GM04504 (cell line): ENCODE measurements at places on chromosomes 12 and 14.

DNA sequence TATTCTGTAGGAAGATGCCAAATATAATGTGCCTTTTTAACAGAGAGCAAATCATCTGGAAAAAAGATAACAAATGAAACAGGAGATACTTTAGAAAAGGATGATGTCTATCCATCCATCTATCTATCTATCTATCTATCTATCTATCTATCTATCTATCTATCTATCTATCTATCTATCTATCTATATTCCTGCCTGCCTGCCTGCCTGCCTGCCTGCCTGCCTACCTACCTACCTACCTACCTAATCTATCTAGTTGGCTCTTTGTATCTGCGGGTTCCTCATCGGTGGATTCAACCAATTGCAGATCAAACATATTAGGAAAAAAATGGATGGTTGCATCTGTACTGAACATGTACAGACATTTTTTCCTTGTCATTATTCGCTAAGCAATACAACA, 11.0 kb downstream of the PTPRB start:
- DNase-seq = no peak

DNA sequence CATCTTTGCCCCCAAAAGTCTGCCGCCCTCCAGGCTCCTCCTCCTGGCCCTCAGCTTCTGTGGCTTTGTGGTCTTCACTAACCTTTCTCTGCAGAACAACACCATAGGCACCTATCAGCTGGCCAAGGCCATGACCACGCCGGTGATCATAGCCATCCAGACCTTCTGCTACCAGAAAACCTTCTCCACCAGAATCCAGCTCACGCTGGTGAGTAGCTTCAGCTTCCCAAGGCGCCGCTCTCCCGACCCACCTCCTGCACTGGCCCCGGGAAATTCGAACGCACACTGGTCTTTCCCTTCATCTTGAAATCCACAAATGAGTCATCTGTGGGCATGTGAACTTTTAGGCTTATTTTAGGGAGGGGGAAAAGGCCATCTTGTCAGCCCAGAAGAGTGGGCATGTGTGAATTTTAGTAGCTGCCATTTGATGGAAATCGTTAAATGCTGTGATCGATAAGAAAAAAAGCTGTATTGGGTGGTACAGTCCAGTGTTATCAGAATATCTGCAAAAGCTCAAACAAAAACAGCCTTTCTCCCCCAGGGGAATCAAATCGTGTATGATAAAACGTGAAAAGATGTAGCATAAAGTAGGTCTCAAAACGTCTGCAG, 700 bp downstream of the SLC35E3 start:
- peak; percentile 48 for DNase-seq

GRCh38 chr14:71206766-71207371, 299.6 kb downstream of the PCNX1 start:
- DNase-seq = peak; percentile 71

GRCh38 chr12:501722-502447, 42.1 kb downstream of the B4GALNT3 start:
- DNase-seq = no peak

DNA sequence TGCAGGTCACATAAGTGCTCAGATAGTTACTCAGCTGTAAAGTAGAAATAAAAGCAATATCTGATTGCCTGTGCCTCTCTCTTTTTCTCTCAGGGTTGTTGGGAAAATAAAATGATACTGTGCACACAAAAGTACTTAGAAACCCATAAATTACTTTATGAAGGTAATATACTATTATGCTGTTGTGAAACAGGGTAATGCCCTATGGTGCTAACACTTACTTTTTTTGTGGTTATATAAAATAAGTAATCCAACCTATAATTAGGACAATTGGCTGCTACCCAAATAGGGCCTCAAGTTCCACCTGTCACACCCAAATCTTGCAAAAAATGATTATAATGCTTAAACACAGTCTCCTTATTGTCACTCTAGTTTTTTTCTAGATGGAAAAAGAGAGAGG, 50.6 kb downstream of the DAAM1 start:
- no peak for DNase-seq

GRCh38 chr14:69073915-69074314, 79.0 kb downstream of the DCAF5 start:
- DNase-seq = no peak

DNA sequence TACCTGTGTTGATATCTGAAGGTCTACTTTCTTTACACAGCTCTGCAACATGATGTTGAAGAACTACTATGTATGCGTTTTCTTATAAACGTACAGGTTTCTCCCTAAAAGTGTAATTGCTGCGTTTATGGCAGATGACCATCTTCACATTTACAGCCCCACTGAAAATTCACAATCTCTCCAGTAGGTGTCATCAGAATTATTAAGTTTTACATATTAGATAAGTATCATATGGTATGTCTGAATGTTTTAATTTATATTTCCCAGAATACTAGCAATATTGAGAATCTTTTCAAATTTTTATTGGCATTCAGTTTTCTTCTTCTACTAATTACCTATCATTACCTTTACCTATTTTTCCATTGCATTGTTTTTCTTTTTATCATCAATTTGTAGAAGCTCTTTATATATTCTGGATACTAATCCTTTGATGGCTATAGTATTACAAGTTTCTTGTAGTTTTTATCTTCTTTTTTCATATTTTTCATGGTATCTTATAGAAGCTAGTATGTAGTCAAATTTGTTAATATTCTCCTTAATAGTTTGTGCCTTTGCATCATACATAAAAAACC, 123.5 kb downstream of the CAPZA3 start:
- no peak for DNase-seq

GRCh38 chr14:49989966-49990365, 97.1 kb downstream of the ARF6 start:
- no peak for DNase-seq

GRCh38 chr12:67223225-67223624, 45.9 kb upstream of the CAND1 start:
- no peak for DNase-seq

DNA sequence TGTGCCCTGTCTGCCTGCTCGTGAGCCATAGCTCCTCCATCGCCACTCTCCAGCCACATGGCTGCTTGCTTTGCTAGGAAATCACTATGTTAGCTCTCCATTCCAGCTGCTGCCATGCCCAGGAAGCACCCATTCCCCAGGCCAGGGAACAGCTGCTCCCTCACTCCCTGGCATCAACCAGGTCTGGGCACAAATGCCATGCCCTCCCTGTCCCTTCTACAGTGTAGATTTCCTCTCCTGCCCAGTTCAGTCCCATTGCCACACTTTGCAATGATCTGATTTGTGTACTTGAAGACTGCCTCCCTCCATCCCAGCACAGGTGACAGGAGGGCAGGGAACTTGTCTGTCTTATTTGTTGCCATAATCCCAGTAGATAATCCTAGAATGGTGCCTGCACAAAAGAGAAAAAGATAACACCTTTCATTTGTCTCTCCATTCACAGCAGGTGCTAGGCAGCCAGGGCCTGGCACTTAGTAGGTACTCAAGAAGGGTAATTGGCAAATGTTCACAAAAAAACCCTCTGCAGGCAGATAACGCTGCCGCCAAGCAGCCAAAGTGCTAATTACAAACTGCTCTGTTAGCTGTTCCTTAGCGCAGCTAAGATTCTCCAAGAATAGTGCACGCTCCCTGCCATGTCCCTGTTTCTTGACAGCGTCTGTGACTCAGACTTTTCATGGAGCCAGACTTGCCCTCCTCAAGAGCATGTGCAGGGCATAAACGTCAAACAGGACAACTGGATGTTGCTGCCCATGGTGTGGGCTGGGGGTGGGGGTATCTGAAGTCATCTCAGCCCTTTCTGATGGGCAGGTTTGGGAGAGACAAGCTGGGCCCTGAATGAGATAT, 69.1 kb downstream of the ARL6IP4 start:
- no peak for DNase-seq

DNA sequence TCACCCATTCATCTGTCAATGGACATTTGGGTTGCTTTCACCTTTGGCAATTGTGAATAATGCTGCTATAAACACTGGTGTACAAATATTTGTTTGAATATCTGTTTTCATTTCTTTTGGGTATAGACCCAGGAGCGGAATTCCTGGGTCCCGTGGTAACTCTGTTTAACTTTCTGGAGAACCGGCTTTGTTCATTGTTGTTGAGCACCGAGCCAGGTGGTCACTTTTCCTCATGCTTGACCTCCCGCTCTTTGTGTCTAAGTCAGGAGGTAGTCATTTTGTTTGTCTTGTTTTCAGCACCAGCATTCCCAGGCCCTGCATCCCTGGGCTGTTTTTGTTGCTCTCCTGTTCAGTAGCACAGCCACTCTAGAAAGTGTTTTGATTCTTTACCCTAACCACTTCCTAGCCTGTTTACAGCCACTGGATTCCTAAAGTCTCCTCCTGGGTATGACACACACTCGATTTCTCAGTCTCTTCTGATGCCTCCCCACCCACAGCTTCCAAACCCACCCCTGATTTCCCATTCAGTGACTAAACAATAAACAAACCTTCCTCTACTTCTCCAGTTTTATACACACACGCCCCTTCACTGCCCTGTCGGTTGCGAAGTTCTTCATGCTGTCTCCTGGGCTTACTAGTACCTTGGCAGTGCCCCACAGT, 37.9 kb downstream of the B4GALNT3 start:
- no peak for DNase-seq

- DNase-seq = no peak
Measured at GRCh38 chr12:109626378-109627115, 53.0 kb downstream of the MVK start.

DNA sequence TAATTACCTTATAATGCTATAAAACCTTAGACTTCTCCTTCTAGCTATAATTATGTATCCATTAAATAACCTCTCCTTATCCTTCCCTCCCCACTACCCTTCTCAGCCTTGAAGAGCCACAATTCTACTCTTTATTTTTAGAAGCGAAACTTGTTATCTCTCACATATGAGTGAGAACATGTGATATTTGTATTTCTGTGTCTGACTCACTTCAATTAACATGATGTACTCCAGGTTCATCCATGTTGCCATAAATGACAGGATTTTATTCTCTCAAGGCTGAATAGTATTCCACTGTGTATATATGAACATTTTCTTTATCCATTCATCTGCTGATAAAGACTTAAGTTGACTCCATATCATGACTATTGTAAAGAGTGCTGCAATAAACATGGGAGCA, 485.6 kb downstream of the FLRT2 start:
- DNase-seq = no peak

GRCh38 chr12:102376781-102377180, 103.6 kb downstream of the IGF1 start:
- DNase-seq = no peak

GRCh38 chr14:46653031-46653755, 1.6 kb upstream of the RPL10L start:
- no peak for DNase-seq

GRCh38 chr12:45302621-45303369, 86.9 kb downstream of the ANO6 start:
- DNase-seq = no peak

GRCh38 chr12:60201891-60202290, 606.1 kb downstream of the SLC16A7 start:
- DNase-seq = no peak

- no peak for DNase-seq
Measured at GRCh38 chr12:51392556-51393237, 1.5 kb upstream of the GALNT6 start.

- DNase-seq = no peak
Measured at GRCh38 chr14:88212691-88213090, 110.4 kb downstream of the KCNK10 start.

DNA sequence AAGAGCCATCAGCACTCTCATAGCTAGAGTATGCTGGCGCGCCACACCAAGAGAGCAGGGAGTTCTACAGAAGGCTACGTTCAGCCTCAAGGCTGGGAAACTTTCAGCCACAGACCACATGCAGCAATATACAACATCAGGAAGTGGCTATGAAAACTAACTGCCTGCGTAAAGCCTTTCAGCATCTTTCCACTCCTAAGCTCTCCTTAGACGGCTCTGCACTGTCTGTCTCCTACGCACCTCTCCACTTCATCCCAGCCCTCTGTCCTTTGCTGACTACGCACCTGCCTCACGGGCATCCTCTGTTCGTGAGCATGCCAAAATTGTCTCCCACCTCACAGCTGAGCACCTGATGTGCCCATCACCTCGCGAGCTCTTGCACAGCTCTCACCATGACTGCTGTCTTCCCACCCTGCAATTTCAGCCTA, 9.7 kb downstream of the MPHOSPH9 start:
- DNase-seq = no peak

GRCh38 chr12:50557421-50557820, 52.6 kb downstream of the DIP2B start:
- DNase-seq = no peak

- no peak for DNase-seq
Measured at GRCh38 chr12:85835426-85836196, 598 bp downstream of the RASSF9 start.

DNA sequence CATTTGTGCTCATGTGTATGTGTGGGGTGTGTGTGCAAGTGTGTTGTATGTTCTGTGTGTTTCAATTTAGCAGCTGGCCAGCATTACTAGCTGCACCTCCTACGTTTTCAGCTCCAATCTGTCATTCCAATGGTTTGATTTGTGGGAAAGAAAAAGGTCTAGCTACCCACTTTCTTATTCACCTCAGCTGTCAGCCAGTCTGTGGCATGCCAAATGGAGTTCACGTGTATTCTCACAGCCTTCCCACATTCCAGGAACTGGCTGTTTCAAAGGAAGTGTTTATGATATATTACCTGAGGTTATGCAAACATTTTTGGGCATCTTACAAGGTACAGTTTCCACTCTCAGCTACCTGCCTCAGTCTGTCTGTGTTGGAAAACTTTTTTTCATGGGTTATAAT, 220.2 kb upstream of the CPNE8 start:
- no peak for DNase-seq

DNA sequence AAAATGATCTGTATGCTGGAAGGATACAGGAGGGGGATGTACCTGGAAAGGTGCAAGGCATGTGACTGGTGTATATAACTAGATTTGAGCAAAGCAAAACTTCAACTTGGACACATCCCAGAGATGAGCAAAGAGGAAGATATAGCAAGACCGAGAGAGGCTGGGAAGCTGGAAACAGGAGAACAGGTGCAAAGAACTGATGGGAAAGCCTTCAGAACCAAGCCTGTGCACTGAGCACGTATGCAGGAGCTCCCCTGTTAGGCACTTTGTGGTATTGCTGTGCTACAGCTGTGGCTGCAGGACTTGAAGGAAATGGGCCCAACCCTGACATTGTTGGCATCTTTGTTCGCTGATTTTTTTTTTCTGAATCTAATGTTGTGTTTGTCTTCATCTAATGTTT, 120.7 kb upstream of the PWP1 start:
- DNase-seq = no peak

- no peak for DNase-seq
Measured at GRCh38 chr12:47078733-47079467, 521 bp upstream of the PCED1B start.

GRCh38 chr14:61343991-61344405, 22.6 kb downstream of the PRKCH start:
- DNase-seq = no peak
